Suprapubic skin (tissue), 4 donors: ENCODE measurements at places on chromosomes 7 and 10. TPM values are rescaled to one million over a fixed set of nuclear protein-coding genes. Genes with fewer than 3 reads are reported as not detected.
A peak's percentile ranks its signal among the peaks of the same experiment; 100 is the strongest.

The GPC2 gene
- total RNA-seq: 21.5 TPM

The LCOR gene
- total RNA-seq: 13.0 TPM

The C10orf53 gene
- not detected for total RNA-seq

The SPDYE16 gene
- total RNA-seq: not detected

The TRIL gene
- total RNA-seq: 2.6 TPM

The SORBS1 gene
- 92.5 TPM for total RNA-seq

The BMS1 gene
- total RNA-seq: 15.8 TPM

GRCh38 chr10:114259824-114260223 is 20.8 kb downstream of the VWA2 start:
- no peak overlapping the region for H3K4me3 ChIP-seq
- H3K27me3 ChIP-seq: no peaks in the 10 kb centered on the region
- peak; percentile 88 for DNase-seq
- H3K36me3 ChIP-seq: no peaks in the 10 kb centered on the region
- peaks cover 32% of the 10 kb centered on the region for H3K4me1 ChIP-seq

DNA sequence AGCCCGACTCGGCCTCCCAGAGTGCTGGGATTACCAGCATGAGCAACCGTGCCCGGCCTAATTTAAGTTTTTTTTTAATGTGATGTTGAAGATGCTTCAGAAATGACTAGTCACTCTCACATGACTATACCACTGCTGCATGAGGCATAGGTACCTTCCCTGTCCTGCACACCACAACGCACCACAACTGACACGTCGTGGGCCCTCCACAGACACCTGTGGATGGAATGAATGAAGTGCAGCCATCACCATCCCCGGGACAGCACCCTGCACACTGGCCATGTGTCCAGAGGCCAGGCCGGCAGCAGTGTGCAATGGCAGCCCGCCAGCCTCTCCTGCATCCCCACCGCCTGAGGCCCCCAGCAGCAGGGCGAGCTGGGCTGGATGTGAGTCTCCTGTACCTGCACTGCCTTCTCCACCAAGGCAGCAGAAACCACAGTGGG is 55.1 kb downstream of the VOPP1 start:
- H3K27me3 ChIP-seq: no peaks in the 10 kb centered on the region
- no peak overlapping the region for H3K27ac ChIP-seq
- peaks cover 25% of the 10 kb centered on the region for H3K36me3 ChIP-seq
- DNase-seq: no peak
- no peaks in the 10 kb centered on the region for H3K4me1 ChIP-seq

GRCh38 chr7:158229945-158230344 is 357.7 kb downstream of the PTPRN2 start:
- H3K36me3 ChIP-seq: no peaks in the 10 kb centered on the region
- no peak for DNase-seq
- no peak overlapping the region for H3K27ac ChIP-seq
- H3K4me1 ChIP-seq: no peaks in the 10 kb centered on the region
- H3K27me3 ChIP-seq: no peaks in the 10 kb centered on the region

GRCh38 chr10:78856421-78856820 is 212.3 kb upstream of the ZMIZ1 start:
- H3K36me3 ChIP-seq: no peaks in the 10 kb centered on the region
- H3K27me3 ChIP-seq: no peaks in the 10 kb centered on the region
- DNase-seq: no peak
- H3K4me1 ChIP-seq: peaks cover 12% of the 10 kb centered on the region
- no peak overlapping the region for H3K27ac ChIP-seq

- H3K36me3 ChIP-seq: no peaks in the 10 kb centered on the region
- H3K4me3 ChIP-seq: peak overlapping the region; percentile 15
- H3K4me1 ChIP-seq: peaks cover 12% of the 10 kb centered on the region
- no peak overlapping the region for H3K27ac ChIP-seq
Measured at GRCh38 chr10:72612203-72612826, 13.6 kb downstream of the MICU1 start.

- H3K27ac ChIP-seq: no peak overlapping the region
- H3K27me3 ChIP-seq: no peaks in the 10 kb centered on the region
- H3K4me3 ChIP-seq: no peak overlapping the region
- DNase-seq: no peak
- no peaks in the 10 kb centered on the region for H3K36me3 ChIP-seq
Measured at GRCh38 chr7:131787101-131787500, 230.7 kb upstream of the PODXL start.

- no peaks in the 10 kb centered on the region for H3K36me3 ChIP-seq
- H3K4me3 ChIP-seq: no peak overlapping the region
- no peaks in the 10 kb centered on the region for H3K27me3 ChIP-seq
- DNase-seq: no peak
- H3K4me1 ChIP-seq: peaks cover 8% of the 10 kb centered on the region
Measured at GRCh38 chr10:76557366-76557765, 1080.2 kb downstream of the KCNMA1 start.

DNA sequence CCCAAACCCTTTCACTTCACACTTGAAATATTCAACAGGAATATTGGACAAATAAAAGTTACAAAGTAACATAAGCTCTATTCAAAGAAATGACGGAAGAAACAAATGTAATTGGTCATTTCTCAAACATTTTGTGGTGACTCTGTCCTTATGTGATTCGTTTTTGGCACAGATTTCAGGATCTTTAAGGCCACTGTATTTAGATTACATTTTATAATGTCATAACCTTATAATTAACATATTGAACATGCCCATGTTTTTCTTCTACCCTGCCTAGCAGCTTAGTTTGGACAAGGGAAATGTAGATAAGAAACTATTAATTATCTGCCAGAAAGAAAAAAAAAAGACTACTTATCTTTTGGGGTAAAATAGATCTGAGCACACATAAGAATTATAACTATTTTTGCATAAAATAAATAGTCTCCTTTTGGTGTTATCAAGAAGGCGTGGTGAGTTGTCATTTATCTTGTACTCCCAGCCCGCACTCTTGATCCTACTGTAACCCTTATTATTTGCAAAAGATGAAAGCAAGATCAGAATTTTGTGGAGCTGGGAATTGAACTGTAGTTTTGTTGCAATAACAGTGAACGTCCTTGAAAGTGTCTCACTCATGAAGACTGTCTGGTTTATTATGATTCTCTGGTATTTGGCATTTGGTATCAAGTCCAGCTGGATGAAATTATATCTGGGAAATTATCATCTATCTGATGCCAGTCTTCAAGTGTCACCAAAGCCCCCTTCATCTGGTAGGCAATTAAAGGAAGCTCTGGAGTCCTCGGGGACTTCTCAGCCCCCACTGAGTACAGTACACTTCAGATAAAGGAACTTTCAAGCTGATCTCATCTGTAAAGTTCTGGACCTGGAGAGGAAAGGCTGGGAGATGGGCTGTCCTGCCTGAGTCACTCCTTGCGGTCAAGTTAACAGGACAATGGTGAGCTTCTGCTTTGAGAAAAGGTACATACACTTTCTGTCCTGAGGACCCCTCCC is 175.7 kb upstream of the INHBA start:
- no peak for DNase-seq
- H3K27ac ChIP-seq: no peak overlapping the region
- H3K27me3 ChIP-seq: no peaks in the 10 kb centered on the region
- H3K36me3 ChIP-seq: no peaks in the 10 kb centered on the region
- no peaks in the 10 kb centered on the region for H3K4me1 ChIP-seq

DNA sequence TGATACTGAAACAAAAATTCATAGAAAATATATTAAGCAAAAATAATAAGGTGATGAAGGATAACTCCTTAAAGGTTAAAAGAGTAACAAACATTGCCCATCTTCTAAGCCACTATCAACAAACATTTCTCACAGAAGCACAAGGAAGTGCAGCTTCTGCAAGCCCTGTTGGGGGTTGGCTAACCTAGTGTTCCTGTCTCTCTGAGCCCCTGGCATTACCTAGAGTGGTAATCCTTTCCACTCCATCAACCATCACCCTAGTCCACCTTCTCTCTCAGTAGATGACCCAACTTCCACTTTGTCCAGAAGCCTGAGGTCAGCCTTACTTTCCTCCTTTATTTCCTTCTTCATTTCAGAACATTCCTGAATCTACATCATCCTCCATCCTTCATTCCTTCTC is 59.7 kb downstream of the HIPK2 start:
- H3K4me1 ChIP-seq: peaks cover 5% of the 10 kb centered on the region
- H3K27me3 ChIP-seq: no peaks in the 10 kb centered on the region
- H3K36me3 ChIP-seq: peaks cover 35% of the 10 kb centered on the region
- DNase-seq: no peak
- H3K4me3 ChIP-seq: no peak overlapping the region

GRCh38 chr10:69814251-69814650 is 12.5 kb downstream of the COL13A1 start:
- H3K27me3 ChIP-seq: no peaks in the 10 kb centered on the region
- H3K36me3 ChIP-seq: no peaks in the 10 kb centered on the region
- DNase-seq: no peak
- H3K4me1 ChIP-seq: no peaks in the 10 kb centered on the region
- H3K4me3 ChIP-seq: no peak overlapping the region
- no peak overlapping the region for H3K27ac ChIP-seq

DNA sequence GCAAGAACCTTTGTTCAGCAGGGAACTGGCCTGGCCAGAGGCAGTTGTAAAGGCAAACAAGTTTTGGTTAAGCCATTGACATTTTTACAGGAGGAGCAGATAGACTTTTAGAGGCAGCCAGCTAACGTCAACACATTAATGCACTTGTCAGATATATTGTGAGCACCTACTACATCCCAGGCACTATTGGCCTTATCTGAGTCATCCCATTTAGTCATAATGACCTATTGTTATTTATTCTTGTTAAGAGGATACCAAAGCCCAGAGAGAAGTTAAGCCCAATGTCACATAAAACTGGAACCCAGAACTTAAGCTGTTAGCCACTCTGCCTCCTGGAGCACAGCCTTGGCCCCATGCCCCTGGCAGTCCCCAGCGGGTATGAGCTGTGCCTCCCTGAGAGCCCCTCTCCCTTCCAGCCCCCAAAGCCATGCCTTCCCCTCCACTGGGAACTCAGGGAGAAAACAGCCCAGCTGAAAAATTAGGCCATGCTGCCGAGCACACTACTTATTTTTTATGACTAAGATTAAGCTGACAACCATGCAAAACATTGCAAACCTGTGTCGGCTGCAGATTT is 32.7 kb upstream of the TRIM8 start:
- DNase-seq: no peak
- H3K4me3 ChIP-seq: no peak overlapping the region
- H3K27me3 ChIP-seq: no peaks in the 10 kb centered on the region
- H3K4me1 ChIP-seq: peaks cover 43% of the 10 kb centered on the region
- H3K27ac ChIP-seq: peak overlapping the region; percentile 51

GRCh38 chr7:82694022-82694421 is 250.4 kb upstream of the CACNA2D1 start:
- no peak overlapping the region for H3K4me3 ChIP-seq
- no peaks in the 10 kb centered on the region for H3K4me1 ChIP-seq
- no peaks in the 10 kb centered on the region for H3K27me3 ChIP-seq
- no peak for DNase-seq

DNA sequence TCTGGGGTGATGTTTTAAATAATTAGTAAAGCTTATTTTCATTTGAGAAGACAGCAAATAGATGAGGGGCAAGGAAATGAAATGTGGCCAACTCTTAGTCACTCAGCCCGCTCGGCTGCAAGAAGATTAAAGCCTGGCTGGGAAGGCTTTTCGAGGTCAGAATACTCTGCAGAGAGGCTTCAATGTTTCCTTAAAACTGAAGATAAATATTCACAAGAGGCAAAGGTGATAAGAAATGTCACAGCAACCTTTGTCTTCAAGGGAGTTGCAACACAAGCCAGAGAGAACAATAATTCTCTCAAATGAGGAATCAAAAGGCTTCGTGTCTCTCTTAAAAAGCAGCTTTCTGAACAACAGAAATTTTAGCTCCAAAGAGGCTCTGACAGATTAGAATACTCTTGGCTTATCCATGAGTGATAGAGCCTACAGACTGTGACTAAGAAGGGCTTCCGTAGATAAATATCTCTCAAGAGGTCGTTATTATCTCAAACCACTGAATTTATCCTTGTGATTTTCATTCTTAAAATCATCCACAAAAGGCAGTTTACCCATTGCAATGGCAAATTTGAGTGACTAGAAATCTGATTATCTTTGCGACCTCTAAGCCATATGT is 92.5 kb downstream of the KLF6 start:
- no peak for DNase-seq
- no peak overlapping the region for H3K4me3 ChIP-seq
- no peak overlapping the region for H3K27ac ChIP-seq

GRCh38 chr7:34747867-34748727 is 90.1 kb downstream of the NPSR1 start:
- H3K4me1 ChIP-seq: peaks cover 3% of the 10 kb centered on the region
- no peak overlapping the region for H3K27ac ChIP-seq
- H3K36me3 ChIP-seq: no peaks in the 10 kb centered on the region
- H3K4me3 ChIP-seq: no peak overlapping the region
- H3K27me3 ChIP-seq: no peaks in the 10 kb centered on the region

DNA sequence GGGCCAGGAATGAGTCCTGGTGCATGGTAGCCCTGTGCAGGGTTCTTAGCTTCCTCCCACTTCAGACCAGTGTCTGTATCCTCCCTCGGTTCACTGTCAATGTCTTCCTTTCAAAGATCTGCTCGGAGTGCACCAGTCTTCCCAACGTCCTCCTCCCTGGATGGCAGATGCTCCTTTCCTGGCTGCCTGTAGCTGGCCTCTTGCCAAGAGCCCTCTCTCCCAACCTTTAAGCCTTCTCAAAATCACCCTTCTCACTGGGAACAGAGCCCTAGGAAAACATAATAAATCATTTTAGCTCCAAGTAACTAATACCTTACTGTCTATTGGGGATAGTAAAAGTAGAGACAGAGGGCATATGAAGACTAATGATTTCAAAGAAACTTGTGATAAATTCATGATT is 490.6 kb downstream of the CCSER2 start:
- H3K27ac ChIP-seq: no peak overlapping the region
- H3K4me3 ChIP-seq: no peak overlapping the region
- H3K4me1 ChIP-seq: no peaks in the 10 kb centered on the region
- no peaks in the 10 kb centered on the region for H3K27me3 ChIP-seq
- H3K36me3 ChIP-seq: no peaks in the 10 kb centered on the region

GRCh38 chr7:50436133-50436806 is 13.9 kb downstream of the FIGNL1 start:
- no peaks in the 10 kb centered on the region for H3K4me1 ChIP-seq
- H3K27me3 ChIP-seq: no peaks in the 10 kb centered on the region
- no peak overlapping the region for H3K27ac ChIP-seq
- DNase-seq: no peak
- H3K36me3 ChIP-seq: peaks cover 18% of the 10 kb centered on the region

DNA sequence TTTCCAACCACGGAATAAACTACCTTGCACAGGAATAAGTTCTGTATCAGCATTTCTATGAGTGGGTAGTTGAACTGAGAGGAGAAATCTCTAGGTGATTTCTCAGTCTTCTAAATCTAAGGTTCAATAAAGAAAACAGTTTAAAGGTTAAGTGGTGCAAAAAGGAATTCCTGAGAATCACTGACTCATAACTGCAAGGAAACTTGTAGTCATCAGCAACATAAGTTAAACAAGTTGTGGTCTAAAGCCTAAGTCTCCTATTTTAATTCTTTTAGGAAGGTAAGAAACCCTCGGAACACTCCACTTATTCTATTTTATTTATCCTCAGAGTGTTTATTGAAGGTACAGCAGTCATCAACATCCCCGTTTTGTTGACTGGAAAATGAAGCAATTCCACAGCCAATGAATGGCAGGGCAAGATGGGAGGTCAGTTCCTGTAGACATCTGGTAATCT is 92.4 kb upstream of the PIK3CG start:
- no peaks in the 10 kb centered on the region for H3K4me1 ChIP-seq
- no peak overlapping the region for H3K27ac ChIP-seq
- no peak for DNase-seq
- no peaks in the 10 kb centered on the region for H3K36me3 ChIP-seq
- H3K27me3 ChIP-seq: no peaks in the 10 kb centered on the region

- H3K27me3 ChIP-seq: peaks cover 5% of the 10 kb centered on the region
Measured at GRCh38 chr10:77512219-77512578, 125.4 kb downstream of the KCNMA1 start.

- H3K36me3 ChIP-seq: no peaks in the 10 kb centered on the region
- H3K4me1 ChIP-seq: peaks cover 36% of the 10 kb centered on the region
- no peaks in the 10 kb centered on the region for H3K27me3 ChIP-seq
Measured at GRCh38 chr7:2488681-2489080, 12.5 kb upstream of the GRIFIN start.
